Amniotic stem cell (primary cell): ENCODE measurements at places on chromosomes 7 and 10.

GRCh38 chr10:97960269-97961056 is 70.0 kb downstream of the CRTAC1 start:
- DNase-seq: no peak

DNA sequence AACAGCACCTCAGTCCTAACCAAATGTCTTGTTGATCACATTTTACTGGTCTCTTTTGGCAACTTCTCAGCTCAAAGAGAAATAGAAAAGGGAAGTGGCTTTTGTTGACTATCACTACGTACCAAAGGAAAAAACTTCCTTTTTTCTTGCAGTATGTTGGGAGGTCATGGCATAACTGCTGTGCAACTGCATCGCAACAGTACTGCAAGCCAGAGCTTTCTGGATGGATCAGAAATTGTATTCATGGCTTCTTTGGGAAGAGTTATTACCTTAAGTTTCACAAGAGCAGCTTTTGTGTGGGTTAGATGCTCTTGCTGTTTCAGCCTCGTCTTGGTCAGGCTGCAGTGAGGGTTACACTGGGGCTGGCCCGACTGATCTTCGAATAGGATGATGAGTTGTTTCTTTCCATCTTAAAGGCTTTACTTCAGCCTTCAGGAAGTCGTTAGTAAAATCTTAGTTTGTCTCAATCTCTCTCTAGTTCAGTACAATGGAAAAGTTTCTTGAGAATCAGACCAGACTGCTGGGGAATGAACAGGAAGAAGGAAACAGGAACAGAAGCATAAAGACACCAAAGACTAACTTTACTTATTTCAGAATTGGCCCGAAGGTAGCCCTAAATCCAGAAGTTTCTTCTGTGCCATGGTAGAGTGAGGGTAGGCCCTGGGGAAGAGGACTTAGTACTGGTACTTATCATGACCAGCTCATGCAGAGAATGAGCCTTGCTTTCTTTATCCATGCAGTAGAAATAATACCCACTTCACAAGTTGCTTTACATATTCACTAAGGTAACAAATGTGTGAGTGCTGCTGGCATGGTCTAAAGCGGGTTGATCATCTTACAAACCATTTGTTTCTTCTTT is 153.6 kb downstream of the CELF2 start:
- no peak for DNase-seq

GRCh38 chr10:86715836-86716235 is 40.6 kb upstream of the BMPR1A start:
- no peak for DNase-seq

- DNase-seq: peak; percentile 56
Observed at GRCh38 chr10:88386821-88387773, 196.0 kb downstream of the RNLS start.

DNA sequence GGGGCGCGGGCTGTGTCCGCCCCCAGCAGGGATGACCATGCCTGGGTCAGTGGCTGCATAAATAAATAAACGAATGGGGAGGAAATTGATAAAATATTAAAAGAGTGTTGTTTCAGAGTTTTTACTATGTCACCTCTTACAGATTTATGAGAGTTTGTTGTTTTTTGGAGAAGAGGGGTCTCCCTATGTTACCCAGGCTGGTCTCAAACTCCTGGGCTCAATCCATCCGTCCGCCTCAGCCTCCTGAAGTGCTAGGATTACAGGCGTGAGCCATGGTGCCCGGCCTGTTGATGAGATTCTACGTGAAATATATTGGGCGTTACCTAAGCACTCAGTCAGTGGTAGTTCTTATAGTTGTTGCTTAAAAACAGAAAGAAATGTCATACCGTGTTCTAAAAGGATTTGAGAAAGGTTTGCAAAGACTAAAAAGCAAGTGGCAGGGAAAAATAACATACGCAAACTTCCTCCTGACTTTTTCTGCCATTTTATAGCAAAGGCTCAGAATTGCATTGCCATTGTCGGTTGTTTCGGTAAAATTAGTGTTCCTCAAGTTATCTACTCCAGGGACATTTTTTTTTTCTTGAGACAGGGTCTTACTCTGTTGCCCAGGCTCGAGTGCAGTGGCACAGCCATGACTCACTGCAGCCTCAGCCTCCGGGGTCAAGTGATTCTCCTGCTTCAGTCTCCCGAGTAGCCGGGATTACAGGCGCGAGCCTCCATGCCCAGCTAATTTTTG is 39.5 kb upstream of the FOXK1 start:
- DNase-seq: no peak

- no peak for DNase-seq
Observed at GRCh38 chr7:152435384-152436110, at the start of gene KMT2C. TSS of gene KMT2C (minus strand) at chr7:152436003. CDS start at chr7:152435786, 217 bp downstream.

DNA sequence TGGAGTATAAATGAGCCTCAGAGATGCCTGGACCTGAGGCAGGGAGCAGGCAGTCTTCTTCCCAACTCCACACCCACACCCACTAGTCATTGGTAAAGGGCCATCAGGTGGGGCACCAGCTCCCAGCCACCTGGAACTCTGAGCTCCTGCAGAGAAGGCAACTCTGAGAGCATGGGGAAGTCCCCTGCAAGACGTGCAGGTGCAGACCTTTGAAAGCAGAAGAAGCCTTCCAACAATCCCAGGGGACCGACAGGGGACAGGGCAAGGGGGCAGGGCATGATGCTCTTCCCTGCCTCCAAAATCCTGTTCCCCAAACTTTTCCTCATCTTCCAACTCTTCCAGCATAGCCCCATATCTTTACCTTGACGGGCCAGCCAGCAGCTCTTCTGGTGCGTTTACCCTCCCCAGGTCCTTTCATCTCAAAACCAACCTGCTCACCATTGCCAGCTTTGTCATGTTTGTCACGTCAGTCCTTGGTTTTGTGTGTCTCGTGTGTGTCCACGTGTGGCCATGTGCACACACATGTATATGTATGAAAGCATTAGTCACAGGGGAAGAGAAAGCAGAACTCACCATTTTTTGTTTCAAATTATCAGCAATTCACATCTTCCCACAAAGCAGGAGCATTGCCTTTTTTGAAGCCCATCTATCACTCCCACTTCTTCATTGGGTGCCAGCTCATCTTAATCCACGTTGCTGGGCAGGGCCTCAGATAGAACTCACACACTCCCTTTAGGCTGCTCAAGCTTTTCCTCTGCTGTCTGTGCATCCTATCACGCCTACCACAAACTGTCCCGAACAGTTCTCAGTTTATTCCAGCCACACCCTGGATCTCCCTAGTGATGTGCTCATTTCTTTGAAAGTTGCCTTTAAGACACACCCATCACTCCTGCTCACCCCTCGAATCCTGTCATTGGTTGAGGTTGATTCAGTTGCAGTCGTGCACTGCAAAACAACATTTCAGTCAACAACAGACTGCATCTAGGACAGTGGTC is 41.0 kb upstream of the AMPH start:
- DNase-seq: no peak

DNA sequence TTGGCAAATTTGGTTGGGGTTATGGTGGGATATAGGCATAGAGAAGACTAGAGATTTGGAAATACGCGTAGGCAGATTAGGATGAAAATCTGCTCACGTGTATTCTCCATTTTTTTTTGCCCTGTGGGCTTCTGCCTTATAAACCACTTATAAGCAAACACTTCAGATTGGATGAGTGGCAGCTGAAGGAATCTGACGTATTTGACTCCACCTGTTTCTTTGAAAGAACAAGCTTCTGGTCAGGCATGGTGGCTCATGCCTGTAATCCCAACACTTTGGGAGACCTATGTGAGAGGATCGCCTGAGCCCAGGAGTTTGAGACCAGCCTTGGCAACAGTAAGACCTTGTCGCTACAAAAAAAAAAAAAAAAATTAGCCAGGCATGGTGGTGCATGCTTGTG is 5.1 kb downstream of the STK31 start:
- DNase-seq: no peak

DNA sequence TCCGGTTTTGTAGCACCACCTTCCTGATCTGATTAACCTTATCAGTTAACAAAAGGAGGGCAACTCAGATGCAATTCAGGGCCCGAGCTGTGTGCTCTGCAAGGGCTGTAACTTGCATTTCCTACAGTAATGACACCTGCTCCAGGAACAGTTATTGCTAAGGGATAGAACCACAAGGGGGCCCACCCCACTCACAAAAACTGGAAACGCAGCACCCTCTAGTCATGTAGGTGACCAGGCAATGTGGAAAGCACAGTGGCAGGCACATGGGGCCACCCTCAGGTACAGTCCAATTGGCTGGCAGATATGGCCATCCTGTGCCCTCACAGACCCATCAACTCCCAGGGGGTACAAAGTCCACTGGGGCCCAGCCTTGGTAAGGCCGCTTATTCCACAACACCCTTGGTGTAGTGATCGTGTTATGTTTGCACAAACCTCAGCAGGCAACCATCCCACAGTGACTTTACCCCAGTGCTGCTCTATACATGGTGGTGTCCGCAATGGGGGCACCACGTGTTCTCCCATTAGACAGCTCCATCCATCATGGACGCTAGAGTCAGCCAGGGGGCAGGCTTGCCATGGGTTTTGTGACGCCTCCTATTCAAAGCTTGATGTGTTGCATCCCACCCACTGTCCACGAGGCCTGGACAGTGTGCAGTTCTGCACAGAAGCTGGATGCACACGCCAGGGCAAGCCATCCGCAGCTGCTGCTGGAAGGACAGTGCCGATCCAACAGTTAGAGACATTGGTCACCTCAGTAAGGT is 9.4 kb downstream of the RNF133 start:
- no peak for DNase-seq

GRCh38 chr10:133225707-133226191 is 4.3 kb upstream of the UTF1 start:
- DNase-seq: no peak

DNA sequence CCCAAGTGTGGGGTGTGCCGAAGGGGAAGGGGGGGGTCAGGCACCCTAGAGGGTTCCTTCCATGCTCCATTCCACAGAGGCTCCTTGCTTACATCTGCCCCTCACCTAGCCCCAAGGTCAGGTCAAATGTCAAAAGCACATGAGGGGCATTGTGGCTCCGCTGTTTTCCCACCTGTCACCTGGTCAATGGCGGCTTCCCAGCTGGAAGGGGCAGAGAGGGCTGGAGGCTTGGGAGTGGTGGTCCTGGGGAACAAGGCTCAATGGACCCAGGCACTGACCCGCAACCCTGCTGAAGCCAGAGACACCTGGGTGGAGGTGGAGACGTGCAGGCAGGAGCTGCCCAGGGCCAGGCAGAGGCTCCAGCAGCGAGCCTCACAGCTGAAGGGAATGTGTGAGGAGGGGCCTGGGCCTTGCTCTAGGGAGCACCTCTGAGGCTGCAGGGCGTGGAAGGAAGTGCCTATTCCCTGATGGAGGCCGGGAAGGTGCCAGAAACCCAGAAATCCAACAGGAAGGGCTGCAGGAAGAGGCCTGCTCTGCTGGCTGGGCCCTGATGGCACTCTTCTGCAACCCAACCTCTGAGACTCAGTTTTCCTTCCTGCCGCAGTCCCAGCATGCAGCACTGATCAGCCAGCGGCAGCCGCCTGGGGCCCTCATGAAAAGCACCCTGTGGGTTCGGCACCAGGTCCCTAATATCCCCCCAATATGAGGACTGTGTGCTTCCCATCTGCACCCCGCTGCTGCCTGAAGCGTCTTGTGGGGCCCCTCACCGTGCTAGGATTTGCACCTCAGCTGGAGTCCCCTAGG is 16.0 kb downstream of the RASGEF1A start:
- no peak for DNase-seq

GRCh38 chr10:15739254-15739970 is 19.7 kb upstream of the ITGA8 start:
- no peak for DNase-seq

- no peak for DNase-seq
Observed at GRCh38 chr7:3918576-3918975, 617.5 kb downstream of the SDK1 start.

- DNase-seq: peak; percentile 52
Observed at GRCh38 chr10:83346266-83346910, 792.9 kb upstream of the GHITM start.
